Fibroblast of skin of back (primary cell): ENCODE measurements at places on chromosomes 1 and 21.

- no peak for DNase-seq
Measured at GRCh38 chr21:31173881-31174555, 135.7 kb upstream of the KRTAP19-8 start.

GRCh38 chr1:55204997-55205396 lies 10.2 kb downstream of the USP24 start:
- DNase-seq: no peak

GRCh38 chr1:204348722-204349121 lies 11.0 kb downstream of the PLEKHA6 start:
- peak; percentile 40 for DNase-seq

DNA sequence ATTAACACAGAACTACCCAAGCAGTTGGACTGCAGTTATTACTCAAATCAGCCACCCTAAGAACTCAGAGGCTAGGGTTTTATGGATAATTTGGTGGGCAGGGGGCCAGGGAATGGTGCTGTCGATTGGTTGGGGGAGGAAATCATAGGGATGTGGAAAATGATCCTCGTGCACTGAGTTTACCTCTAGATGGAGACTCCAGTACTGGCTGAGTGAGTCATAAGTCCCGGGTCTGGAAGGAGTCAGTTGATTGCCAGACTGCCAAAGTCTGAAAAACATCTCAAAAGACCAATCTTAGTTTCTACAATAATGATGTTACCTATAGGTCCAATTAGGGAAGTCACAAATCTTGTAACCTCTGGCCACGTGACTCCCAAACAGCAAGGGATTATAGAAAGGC lies 257.5 kb upstream of the PRMT6 start:
- peak; percentile 1 for DNase-seq

GRCh38 chr21:38171723-38172344 lies 85.0 kb upstream of the KCNJ15 start:
- DNase-seq: peak; percentile 92

- DNase-seq: no peak
Measured at GRCh38 chr1:198763298-198763714, 124.5 kb downstream of the PTPRC start.

DNA sequence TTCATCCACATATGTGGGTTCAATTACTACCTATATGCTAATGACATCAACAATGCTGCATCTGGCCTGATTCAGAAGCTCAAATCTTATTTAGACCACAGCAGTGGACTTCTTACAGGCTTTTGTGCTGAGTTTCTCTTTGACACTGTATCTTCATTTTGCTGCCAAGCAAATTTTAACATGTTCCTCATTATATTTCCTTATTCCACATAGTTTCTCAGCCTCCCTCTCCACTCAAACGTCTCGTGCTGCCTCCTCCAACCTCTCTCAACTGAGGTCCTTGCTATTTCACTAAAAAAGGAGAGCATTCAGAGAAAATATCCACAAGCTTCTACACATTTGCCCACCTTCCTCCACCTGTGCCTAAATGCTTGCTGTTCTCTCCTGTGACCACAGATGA lies 6.5 kb downstream of the TDRKH start:
- no peak for DNase-seq

DNA sequence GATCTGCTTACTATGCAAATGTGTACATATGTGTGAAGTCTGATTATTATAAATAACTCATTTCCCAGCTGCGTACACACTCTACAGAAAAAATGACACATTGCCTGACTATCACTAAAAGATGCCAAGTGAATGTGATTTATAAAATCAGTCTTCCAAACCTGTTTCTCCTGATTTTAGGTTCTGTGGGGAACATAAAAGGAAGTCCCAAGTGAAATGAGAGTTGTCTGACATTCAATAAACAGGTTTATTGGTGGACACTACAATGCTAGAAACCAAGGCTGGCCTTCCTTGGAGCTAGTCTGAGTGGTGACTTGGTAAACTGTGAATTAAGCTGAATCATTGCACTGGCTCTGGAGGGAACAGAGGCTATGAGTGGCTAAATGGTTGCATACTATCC lies 287.9 kb upstream of the ESRRG start:
- no peak for DNase-seq

DNA sequence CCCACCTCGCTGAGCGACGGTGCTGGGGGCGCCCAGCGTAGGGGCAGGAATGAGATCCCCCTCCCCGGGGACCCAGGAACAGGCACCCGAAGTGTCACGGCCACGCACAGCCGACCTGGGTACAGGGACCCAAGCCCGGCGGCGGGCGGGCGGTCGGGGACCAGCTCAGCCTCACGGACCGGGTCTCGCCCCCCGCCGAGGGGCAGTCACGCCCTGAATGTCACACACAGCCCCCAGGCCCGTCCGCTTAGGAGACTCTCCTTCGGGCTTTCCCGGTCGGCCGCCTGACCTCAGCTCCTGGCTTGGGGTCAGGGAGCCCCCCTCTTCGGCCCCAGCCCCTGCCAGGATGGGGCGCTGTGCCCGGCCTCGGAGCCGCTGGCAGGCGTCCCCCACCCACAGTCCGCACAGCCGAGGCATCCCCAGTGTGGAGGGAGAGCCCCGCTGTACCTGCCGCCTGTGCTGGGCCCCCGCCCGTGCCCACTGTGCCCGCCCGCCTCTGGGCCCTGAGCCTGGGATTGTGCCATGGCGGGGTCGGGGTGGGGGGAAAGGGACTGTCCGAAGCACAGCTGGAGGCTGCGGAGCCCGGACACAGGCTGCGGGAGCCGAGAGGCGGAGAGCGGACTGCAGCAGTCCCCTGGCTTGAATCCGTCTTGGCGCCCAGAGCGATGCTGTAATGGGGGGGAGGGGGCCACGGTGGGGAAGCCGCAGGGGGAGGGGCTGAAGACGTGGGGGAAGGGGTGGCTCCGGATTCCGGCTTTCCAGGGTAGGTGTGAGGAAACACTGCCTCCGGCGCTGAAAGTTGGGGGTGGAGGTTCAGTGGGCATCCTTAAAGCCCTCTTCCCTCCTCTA lies 627 bp upstream of the DLGAP3 start:
- no peak for DNase-seq

DNA sequence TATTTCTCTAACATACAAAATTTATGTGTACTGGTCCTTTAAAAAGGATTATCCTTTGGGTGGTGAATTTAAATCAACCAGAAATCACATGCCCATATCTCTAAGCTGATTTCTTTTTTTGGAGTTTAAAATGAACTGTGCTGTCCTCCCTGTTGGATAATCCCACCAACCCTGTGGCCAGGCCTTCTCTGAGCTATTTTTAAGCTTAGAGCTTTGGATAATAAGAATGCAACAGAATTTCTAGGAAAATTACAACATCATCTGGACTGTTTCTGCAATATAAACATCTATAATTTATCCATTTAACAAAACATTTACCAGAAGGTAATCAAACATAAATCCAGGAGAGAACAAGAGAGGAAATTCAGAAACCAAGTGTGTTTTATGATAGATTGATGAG lies 88.3 kb downstream of the LRRC40 start:
- DNase-seq: no peak

GRCh38 chr1:26932531-26932930 lies 11.0 kb downstream of the NUDC start:
- no peak for DNase-seq

GRCh38 chr1:247962911-247963588 lies 2.0 kb upstream of the OR2AK2 start:
- no peak for DNase-seq

- no peak for DNase-seq
Measured at GRCh38 chr1:58095183-58095582, 451.3 kb downstream of the OMA1 start.
